ENCODE measurements at places on chromosomes 7 and 10.

DNA sequence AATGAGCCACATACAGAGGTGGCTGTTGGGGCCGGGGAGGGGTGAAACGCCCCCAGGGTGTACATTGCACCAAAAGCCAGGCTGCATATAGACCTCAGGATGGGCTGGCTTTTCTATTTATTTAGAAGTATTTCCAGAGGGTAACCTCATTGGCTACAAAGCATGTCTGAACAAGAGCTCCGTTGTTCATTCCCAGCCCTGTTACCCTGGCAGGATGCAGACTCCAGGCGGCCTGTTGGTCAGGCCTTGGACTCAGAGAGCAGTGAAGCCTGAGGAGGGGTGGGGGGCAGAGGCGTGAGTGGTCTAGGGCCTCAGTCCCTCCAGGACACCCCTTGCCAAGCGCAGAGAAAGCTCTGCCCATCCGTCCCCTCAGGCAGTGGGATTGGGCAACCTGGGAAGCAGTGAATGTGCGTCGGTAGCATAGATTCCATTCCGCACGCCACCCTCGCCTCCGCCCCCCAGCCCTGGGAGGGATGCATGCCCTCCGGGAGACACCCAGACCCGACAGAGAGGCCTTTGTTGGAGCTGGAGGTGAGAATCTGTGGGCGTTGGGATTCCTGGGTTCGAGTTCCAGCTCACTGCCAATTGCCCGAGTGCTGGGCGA lies 41.9 kb downstream of the TCF7L2 start:
- DNase-seq, result no peak

DNA sequence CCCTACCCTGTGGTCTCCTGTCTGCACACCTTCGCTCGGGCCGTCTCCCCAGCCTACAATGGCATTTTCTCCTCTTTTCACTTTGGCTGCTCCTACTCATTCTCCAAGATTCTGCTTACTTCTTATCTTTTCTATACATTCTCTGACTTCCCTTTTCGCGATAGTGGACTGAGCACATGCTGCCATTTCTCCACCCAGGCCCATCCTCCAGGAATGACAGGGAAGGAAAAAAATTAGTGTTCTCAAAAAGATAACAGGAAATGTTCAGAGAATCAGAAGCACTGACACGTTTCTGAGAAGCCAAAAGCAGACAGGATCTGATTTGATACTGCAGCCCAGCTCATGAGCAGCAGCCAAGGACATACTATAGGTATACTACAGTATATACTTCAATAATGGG lies 6.4 kb upstream of the ANXA11 start:
- DNase-seq, result no peak

DNA sequence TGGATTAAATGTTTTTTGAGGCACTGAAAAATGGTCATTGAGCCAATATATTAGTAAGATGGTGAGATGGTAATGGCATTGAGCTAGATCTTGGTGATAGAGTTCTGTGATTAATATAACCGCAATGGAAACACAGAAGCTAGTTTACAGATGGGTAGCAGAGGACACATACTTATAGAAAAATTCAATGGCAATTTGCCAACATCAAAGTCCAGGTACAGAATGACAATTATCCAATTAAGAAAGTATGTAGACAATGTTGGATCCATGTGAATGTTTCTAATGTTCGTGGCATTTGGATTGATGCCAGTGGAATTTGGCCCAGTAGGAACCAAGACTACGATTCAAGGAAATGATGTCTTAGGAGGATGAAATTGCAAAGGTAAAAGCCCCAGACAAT lies 187.8 kb downstream of the GNAT3 start:
- no peak for DNase-seq

DNA sequence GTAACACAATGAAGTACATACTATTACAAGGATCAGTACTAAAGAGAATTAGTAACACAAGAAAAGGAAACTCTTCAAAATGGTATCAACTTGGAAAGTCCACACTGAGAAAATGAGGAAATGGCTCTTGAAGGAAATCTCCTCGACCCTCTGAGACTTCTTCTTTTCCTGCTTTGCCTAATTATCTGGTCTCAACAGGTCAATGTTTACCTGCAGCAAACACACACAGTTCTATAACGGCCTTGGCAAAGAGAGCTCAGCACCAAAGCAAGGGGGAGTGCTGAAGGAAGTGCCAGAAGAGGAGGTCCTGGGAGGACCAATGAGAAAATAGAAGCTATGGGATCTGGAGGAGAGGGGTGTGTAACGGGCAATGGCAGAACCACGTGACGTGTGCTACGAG lies 21.9 kb downstream of the CHCHD3 start:
- no peak for DNase-seq

DNA sequence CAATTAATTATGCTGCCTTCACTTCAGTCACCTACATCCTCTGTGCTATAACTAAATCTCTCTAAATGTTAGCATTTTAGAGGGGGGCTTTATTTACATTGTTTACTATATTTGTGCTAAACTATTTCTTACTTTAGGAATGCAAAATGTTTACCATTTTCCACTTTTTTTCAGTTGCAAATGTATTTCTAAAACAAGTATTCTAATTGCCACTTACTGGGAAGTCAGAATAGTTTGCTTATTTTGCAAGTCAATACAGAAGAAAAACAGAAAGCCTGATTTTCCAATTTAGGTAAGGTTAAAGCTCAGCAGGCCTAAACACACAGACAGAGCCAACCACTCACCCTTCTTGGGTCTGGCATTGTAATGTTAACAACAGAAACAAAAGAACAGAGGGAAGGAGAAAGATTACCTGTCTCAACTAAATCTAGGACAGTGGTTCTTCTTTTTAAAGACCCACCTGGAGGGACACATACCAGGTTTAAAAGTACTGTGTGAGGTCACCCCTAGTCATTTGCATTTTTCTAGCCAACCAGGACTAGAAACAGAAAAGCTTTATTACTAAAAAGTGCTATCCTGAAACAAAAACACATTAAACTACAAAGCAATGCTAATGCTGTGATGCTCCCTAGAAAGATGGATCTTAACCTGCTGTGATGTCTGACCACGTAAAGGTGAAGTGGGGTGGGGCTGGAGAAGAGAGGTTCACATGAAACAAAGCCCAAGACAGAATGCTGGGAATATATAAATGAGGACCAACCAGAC lies 178.2 kb downstream of the SLC25A13 start:
- no peak for DNase-seq

- no peak for DNase-seq
Measured at GRCh38 chr7:146661435-146661834, 544.8 kb downstream of the CNTNAP2 start.

- DNase-seq, result no peak
Measured at GRCh38 chr7:81715984-81716588, 53.8 kb downstream of the HGF start.

DNA sequence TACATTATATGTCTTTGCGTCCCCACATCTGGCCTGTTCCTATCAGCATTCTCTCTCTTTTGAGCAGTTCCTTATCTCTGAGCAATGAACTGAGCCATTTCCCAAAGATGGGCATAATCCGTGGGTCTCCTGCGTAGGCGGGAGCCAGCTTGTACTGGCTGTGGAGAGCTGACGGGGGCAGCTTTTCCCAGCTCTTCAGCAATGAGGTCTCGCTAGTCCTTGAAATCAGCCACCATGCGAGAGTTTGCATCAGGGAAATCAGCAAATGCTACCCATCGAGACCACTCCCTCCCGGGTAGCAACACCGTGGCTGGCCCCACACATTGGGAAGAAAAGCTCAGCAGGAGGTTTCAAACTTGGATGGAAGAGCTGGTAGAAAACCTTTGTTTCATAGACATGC lies 51.9 kb upstream of the FAM180A start:
- DNase-seq, result no peak

- DNase-seq, result no peak
Measured at GRCh38 chr7:3585826-3586225, 284.8 kb downstream of the SDK1 start.

GRCh38 chr10:73095481-73096021 lies 1.1 kb downstream of the P4HA1 start:
- DNase-seq, result no peak

- peak; percentile 41 for DNase-seq
Measured at GRCh38 chr10:86666538-86666937, 1.8 kb upstream of the LDB3 start.

DNA sequence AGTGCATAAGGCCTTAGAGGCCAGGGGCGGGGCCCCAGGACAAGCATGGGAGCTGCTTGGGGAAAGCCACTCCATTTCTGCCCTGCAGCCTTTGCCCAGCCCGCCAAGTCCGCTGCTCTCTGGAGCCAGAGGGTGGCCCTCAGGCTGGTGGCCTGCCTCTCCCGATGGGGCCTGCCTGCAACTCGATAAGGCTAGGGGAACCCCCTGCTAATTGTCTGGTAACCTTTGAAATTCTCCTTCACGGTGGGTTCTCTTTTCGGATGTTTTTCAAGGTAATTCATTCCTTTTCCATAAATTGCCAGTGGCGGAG lies 94.9 kb downstream of the ZMIZ1 start:
- no peak for DNase-seq

DNA sequence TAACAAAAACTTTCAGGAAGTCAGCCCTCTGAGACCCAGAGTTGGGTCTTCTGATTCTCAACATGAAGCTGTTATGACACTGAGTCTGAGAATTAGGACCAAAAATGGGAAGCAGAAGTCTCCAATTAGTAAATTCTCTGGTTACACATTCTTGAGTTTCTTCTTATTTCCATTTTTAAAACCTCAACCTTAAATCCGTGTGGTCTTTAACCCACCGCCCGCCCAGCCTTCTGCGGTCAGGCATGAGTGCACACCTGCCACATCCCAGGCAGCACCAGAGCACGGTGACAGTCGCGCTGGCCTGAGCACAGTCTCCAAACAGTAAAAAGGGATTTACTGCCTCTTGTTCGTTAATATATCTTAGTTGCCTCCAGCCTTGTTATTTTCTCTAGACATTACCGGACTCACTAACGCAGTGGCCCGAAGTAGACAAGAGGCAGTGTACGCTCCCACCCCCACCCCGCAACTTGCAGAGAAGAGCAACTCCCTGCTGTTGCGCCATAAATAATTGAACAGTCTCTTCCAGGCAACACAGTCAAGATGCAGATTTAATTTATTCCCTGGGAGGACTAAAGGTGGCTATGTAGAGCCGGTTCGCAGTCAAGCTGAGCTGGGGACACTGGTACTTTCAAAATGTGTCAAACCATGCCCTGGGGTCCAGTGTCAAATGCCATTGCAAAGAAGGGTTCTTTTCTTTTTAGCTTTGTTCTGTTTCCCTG lies 147.0 kb upstream of the CELF2 start:
- DNase-seq, result no peak

DNA sequence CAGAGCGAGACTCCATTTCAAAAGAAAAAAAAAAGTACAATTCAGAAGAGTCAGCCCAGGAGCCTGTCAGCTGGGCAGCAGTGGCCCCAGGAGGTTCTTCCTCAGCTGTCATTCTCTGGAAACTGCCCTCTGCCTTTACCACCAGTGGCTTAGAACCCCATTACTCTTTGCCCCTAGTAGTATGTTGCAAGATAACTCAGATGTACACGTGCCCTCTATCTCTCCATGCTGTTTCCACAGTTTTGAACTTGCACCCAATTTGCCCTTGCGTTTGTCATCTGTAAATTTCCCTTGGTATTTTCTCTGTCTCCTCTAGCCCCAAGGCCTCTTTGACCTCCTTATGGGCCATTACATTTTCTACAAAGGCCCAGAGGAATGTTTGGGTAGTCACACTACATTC lies 56.7 kb upstream of the PRKAR2B start:
- DNase-seq, result no peak

- no peak for DNase-seq
Measured at GRCh38 chr7:7276161-7276560, 93.8 kb downstream of the C1GALT1 start.

DNA sequence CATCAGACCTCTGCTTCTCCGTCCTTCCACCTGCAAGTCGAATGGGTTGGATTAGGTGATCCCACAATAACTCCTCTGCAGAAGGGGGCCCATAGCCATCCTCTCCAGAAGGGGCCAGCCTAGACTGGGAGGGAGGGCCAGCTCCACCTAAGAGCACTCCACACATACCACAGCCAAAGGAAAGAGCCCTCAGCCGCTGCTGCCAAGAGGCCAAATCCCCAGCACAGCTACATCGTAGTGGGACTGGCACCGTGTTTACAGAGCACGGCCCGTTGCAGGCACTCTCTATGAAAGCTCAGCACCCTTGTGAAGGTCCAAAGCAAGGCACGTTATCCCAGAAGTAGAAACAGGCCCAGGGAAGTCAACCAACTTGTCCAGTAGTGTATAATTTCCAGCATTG lies 5.4 kb downstream of the KCNH2 start:
- DNase-seq, result no peak

- DNase-seq, result no peak
Measured at GRCh38 chr7:79770063-79770462, 316.6 kb upstream of the MAGI2 start.

DNA sequence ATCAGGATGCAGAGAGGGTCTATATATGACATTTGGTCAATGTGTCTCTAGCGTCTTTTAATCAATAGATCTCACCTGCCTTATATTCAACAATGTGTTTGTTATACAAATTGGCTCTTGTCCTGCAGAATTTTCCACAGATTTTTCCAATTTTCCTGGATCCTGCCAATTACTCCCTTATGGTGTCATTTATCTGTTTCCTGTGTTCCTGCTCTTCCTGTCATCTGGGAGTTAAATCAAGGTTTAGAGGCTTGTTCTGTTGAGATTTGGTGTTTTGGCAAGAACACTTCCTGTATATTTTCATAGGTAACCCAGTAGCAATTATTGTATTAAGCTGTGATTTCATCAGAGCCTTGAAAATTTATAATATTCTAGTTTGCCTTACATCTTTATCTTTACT lies 8.8 kb upstream of the C10orf71 start:
- no peak for DNase-seq

DNA sequence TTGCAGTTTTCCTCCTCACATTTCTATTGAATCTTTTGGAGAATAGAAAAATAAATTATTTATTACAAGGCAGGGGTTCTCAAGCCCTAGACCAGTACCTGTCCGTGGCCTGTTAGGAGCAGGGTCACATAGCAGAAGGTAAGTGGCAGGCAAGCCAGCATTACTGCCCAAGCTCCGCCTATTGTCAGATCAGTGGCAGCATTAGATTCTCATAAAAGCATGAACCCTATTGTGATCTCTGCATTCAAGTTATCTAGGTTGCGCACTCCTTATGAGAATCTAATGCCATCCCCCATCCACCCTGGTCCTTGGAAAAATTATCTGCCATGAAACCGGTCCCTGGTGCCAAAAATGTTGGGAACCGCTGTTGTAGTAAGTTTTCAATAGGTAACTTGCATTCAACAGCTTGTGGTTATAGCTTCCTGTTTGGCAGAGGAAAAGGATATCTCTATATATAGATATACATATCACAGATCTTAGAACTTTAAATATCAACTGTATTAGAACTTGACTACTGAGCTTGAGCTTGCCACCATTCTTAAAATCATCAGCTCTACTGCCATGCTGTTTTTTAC lies 165.1 kb downstream of the AHR start:
- DNase-seq, result no peak

DNA sequence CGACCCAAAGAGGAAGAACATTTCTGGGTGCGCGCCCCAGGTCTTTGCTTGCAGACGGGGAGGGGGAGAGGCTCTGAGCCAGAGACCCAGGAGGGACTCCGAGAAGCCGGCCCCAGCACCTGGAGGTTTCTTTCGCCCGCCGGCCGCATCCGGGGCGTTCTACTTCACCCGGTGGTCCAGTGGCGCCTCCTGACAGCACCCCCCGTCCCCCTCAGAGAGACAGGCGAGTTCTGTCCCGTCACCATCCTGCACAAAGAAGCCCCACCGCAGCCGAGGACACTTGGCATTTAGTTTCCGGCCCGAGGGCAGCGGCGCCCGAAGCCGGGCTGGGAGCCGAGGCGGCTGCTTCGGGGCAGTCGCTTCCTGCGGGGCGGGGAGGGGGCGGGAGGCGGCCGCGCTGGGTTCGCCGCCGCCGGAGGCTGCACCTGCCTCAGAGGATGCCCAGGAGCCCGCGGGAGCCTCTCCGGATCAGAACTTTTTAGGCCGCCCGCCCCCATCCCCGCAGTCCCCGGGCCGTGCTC lies at the start of gene TMEM178B:
TSS of gene TMEM178B (plus strand) at position 424 of the 521 bp plus-strand sequence.
- no peak for DNase-seq

GRCh38 chr10:31963589-31963980 lies 35.0 kb upstream of the ARHGAP12 start:
- no peak for DNase-seq

Data from NCI-H1436 (cell line).